Stimulated activated CD4-positive, alpha-beta T cell treated with anti-CD3 and anti-CD28 coated beads, Interleukin-4, amount 100 ng/mL, for 4 hours (primary cell): ENCODE measurements at places on chromosomes 2 and 18.

DNA sequence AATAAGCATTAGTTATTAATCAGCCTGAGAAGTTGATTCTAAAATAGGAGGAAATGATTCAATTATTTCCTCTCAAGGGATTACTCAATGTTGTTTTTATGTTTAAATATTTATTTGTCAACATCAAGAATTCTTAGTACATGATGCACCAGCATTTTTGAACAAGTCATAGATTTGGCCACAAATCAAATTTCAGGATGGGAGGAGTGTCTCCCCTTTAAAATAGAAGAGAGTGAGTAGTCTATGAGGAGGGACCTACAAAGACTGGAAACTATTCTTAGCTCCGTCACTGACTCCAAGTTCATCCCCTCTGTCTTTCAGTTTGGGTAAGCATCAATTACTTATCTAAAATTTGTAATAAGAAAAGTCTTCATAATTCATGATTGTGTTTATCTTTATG lies 18.6 kb upstream of the IL18R1 start:
- no peak for DNase-seq

GRCh38 chr2:23782646-23783045 lies 144.3 kb downstream of the ATAD2B start:
- DNase-seq, result no peak

- no peak for DNase-seq
Measured at GRCh38 chr18:66647671-66648070, 43.8 kb upstream of the CDH19 start.

DNA sequence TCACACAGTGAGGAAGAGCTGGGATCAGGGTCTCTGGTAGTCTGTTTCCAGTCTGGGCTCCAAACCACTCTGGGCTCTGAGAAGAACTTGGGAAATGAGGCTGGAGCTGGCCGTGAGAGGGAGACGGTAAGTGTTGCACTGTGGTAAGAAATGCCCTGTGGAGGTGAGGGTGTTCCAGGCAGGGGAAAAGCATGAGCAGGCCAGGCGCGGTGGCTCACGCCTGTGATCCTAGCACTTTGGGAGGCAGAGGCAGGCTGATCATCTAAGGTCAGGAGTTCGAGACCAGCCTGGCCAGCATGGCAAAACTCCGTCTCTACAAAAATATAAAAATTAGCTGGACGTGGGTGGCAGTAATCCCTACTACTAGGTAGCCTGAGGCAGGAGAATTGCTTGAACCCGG lies 14.3 kb upstream of the DES start:
- DNase-seq, result no peak
